Neural progenitor cell (in vitro differentiated cells): ENCODE measurements at places on chromosomes 16 and 17. TPM values are rescaled to one million over a fixed set of nuclear protein-coding genes. Genes with fewer than 3 reads are reported as not detected.

The KRT12 gene
- total RNA-seq, result not detected in 2 replicates

GRCh38 chr17:64420143-64420670, 28.7 kb upstream of the MILR1 start:
- DNase-seq, result peak; percentile 74

- DNase-seq, result no peak
These were observed 17.8 kb downstream of the SCPEP1 start for GRCh38 chr17:56995766-56996165.

The TEDC2 gene
- 29.1 and 62.1 TPM in 2 replicates for total RNA-seq

The PRCD gene
- total RNA-seq, result 0.09 TPM in 1 of 2 replicates, not detected in the other

The SERPINF2 gene
- total RNA-seq, result 0.59 TPM in 1 of 2 replicates, not detected in the other

DNA sequence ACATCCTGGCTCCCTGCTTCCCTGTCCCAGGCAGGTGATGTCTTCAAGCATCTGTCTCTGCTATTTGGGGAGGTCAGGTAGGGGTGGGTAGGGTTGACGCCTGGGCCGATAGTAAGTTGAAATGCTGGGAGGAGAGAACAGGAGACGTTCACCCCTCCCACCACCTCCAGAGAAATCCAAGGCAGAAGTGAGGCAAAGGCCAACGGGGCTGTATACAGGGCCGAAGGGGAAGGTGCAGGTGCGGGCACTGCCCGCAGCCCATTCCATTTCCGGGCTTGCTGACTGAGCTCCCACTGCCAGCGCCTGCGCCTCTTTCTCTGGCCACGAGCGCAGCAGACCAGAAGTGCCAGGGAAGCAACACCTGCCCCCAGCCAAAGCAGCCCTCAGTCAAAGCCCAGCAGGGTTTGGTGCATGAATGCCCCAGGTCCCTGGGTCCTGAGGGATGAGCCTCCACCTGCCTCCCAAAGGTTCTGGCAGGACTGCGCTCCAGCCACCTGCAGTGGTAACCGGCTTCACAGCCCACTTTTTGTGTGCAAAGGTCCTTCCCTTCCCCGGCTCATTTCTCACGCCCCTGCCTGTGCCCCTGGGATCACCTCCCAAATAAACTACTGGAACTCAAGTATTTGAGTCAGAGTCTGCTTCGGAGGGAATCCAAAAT, 127.6 kb upstream of the TNRC6C start:
- no peak for DNase-seq

DNA sequence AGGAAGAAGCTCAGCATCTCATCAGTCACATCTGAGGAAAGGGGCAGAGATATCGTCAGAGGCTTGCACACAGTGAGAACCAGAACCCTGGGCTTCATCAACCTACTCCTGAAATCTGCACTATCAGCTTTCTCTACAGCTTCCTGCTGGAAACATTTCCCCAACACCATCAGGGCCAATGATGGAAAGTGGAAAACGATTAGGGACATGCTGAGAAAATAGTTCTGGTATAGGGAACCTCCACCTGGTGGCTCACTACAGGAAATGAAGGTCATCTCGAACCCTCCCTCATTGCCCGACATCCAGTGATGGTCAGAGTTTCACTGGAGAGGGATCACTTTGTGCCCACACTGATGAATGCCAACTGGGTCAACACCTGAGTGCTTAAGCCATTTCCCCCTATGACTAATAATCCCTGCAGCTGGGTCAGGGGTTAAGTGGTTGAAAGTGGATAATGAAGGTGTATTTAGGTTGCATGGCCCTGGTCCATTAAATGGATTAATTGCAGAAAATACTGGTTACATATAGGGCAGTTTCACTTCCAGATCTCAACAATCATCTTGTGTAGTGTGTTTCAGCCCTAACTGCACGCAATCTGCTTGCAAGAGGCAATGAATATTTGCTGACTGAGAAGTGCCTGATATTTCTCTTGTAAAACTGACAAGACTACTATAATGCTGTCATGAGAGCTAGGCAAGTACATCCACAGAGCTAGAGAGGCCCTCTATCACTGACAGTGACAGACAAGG, 43.1 kb upstream of the GSG1L start:
- no peak for DNase-seq

GRCh38 chr17:77145612-77146245, 5.0 kb downstream of the SEC14L1 start:
- no peak for DNase-seq

The KRT222 gene
- total RNA-seq, result 0.39 and 2.8 TPM in 2 replicates

The GJC1 gene
- total RNA-seq, result 63.4 and 76.9 TPM in 2 replicates

The YPEL2 gene
- total RNA-seq, result 21.4 and 38.0 TPM in 2 replicates

- no peak for DNase-seq
These were observed 4.6 kb upstream of the SOCS1 start for GRCh38 chr16:11260596-11260966.

DNA sequence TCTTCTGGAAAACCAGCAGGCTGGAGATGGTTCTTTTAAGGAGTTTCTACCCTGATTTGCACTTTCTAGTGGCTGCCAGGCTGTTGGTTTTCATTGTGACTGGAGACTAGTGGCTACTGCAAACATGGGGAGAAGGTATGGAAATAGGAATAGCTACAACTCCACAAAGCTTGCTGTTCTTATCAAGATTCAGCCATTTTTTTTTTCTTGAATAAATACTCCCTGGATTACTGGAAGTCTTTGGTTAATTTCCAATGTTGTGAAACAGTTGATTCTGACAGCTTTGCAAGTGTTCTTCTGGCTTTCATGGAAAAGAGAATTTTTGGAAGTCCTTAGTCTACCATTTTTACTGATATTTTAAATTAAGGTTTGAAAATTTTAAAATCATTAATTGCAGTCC, 277.7 kb downstream of the HS3ST3A1 start:
- DNase-seq, result no peak

DNA sequence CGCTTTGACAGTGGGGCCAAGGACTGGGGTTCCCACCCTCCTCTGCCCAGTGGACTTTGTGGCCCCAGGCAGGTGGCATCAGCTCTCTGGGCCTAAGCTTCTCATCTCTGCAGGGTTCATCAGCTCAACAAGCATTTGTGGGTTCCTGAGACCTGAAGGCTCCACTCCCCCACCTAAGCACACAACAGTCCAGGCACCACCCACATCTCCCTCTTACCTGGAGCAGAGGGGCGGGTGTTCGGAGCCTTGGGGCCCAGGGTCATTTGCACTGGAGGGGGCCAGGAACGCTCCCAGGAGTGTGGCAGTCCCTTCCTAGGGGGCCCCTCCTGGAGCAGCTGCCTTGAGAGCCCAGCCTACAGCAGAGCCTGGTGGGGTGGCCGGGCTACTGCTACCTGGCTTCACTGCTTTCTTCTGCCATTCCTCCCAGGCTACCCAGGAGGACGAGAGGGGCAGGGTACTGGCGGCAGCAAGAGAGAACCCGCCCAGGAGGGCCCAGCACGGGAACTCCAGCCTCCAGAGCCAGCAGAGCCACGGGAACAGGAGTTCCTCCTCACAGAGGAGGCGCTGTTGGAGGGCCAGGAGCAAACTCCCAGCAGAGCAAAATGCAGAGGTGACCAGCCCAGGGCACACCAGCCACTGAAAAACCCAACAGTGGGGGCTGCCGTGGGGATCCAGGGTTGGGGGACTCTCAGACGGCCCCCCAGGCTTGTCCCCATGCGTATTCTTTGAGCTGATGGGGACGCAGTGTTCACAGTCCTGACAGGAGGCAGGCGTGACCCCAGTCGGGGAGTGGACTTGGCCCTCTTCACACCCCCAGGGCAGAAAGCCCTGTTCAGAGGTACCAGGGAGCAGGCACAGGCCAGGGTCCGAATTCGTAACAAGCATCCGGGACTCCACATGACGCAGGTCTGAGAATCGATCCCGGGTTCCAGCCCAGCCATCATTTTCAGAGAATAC, 35.1 kb upstream of the SLC38A10 start:
- DNase-seq, result peak; percentile 56

DNA sequence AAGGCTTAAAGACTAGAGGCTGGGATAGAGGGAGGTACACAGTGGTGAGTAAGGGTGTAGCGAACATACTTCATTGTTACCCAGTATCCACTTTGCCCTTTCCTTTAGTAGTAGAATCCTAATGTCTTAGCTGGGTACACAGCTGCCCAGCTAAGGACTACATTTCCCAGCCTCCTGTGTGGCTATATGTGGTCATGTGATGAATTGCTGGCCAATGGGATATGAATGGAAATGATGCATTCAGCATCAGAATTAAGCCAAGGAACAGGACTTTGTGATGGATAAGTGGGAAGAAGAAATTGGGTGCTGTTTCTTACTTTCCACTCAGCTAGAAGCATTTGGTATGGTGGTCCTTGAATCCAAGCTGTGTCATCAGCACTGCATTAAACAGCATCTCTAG, 55.9 kb downstream of the FOXL1 start:
- DNase-seq, result peak; percentile 27

DNA sequence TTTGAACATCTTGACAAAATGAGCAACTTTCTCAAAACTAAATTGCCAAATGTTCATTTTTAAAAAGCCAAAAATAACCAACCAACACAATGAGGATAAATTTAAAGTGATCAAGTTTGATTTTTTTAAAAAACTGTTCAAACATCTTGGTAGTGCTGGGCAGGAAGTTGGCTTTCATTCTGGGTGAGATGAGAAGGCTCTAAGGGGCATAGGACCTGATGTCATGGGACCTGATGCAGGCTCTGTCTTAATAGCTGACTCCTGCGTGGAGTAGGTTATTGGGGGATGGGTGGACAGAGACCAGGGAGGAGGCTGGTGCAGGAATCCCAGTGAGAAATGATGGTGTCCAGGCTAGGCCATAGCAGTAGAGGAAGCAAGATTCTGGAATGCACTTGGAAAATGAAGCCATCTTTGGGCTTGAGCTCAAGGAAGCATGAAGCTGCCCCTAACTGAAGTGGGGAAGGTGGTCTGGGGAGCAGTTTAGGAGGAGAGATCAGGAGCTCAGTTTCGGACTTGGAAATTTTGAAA, 20.4 kb downstream of the NLRC5 start:
- no peak for DNase-seq

- DNase-seq, result no peak
These were observed 144.5 kb downstream of the FTO start for GRCh38 chr16:53848277-53848942.

The EPX gene
- not detected in 2 replicates for total RNA-seq

GRCh38 chr16:85751698-85752501, 1.0 kb upstream of the C16orf74 start:
- no peak for DNase-seq
